Left lobe of liver (tissue), 2 donors: ENCODE measurements at places on chromosomes 1 and 21. TPM values are rescaled to one million over a fixed set of nuclear protein-coding genes. Genes with fewer than 3 reads are reported as not detected.

DNA sequence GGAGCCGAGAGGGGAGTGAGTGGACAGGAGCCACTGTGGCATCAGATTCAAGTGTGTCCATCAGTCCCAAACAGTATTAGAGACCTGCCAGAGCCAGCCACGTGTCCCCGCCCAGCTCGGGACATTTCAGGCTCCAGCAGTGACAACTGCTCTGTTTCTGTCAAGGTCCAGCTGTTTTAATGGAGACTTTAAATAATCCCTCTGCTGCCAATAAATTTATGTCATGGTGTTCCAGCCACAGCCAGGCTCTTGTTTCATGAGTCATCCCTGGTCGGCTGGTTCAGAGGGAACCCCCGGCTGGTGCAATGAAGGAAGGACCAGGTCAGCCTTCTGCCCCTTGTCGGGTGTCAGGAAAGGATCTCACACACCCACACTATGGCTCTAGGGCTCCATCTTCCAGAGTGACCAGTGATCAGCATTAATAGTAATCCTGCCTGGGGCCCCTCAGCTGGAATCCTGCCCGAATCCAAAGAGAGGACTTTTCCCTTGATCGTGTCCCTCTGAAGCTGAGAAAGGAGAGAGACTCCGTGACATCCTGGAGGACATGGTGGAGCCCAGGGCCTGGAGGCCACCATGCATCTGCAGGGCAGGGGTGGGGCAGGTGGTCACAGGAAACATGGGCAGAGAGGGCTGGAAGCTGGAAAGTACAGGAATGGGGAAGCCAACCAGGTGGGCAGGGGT is 197.3 kb downstream of the MATN1 start:
- DNase-seq = peak; percentile 36

DNA sequence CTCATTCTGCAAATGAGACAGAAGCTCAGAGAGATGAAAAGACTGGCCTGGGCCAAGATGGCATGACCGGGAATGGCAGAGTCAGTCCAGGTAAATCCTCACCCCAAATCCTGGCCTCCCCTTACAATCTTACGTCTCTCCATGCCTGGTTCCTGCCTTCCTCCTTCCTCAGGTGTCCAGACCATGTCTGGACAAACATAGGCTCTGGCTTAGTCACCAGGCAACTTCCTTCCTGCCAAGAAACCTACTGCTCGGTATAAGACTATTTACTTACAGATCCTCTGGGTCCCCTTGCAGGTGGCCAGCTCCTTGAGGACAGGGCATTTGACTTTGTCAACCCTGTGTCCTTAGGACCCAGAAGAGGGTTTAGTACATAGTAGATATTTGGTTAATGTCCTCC is 69.4 kb upstream of the ROR1 start:
- no peak for DNase-seq

The TLR5 gene
- total RNA-seq = 1.1 TPM

GRCh38 chr1:99457381-99458165 is 188.3 kb upstream of the PALMD start:
- DNase-seq = no peak

The GJB5 gene
- not detected for total RNA-seq

- DNase-seq = no peak
These were observed 63.0 kb downstream of the RABGAP1L start for GRCh38 chr1:174222166-174222949.

- no peak for DNase-seq
These were observed 480.4 kb downstream of the PLPP3 start for GRCh38 chr1:56098946-56099345.

- no peak for DNase-seq
These were observed 10.9 kb downstream of the SLC41A1 start for GRCh38 chr1:205802060-205802459.

DNA sequence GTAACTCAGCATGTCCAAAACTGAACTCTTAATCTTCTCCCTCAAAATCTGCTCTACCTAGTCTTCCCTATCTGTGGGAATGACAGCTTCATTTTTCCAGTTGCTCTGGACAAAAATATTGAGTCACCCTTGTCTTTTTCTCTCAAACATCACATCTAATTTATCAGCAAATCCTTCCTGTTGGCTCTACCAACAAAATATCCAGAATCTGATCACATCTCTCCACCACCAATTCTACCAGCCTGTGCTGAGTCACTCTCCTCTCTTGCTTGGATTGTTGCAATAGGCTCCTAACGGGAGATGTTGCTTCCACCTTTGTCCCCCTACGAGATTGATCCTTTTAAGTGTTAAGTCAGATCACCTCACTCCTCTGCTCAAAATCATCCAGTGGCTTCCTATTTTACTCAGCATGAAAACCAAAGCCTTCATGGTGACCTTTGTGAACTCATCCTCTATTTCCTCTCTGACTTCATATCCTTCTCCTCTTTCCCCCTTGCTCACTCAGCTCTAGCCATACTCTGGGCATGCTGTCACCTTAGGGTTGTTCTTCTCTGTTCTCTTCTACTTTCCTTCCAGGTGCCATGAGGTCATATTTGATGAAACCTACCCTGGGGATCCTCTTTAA is 21.5 kb upstream of the SMYD2 start:
- no peak for DNase-seq

- no peak for DNase-seq
These were observed 352.0 kb downstream of the RRAGC start for GRCh38 chr1:38507563-38507962.

DNA sequence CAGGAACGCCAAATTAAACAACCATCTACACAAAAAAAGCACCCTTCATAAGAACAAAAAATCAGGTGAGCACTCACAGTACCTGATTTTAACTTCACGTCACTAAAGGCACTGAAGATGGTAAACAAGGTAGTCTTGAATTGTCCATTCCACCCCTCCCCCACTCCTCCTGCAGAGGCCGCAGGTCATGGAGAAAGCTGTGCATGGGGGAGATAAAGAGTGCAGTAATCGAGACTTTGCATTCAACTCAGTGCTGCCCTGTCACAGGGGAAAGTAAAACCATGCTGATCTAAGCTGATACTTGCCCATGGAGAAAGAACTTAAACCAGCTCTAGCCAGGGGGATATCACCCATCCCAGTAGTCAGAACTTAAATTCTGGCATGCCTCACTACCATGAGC is 61.4 kb upstream of the LRIF1 start:
- DNase-seq = no peak

The RNU1-4 gene
- 1,159 TPM for total RNA-seq

The SPATA46 gene
- not detected for total RNA-seq

The CR1L gene
- total RNA-seq = 0.43 TPM

The RAB42 gene
- 0.75 TPM for total RNA-seq

The FRRS1 gene
- 31.8 TPM for total RNA-seq

The HPCAL4 gene
- total RNA-seq = 0.08 TPM

GRCh38 chr1:210757677-210758076 is 376.3 kb downstream of the KCNH1 start:
- no peak for DNase-seq

GRCh38 chr1:16167331-16168143 is 11.7 kb upstream of the EPHA2 start:
- DNase-seq = no peak

DNA sequence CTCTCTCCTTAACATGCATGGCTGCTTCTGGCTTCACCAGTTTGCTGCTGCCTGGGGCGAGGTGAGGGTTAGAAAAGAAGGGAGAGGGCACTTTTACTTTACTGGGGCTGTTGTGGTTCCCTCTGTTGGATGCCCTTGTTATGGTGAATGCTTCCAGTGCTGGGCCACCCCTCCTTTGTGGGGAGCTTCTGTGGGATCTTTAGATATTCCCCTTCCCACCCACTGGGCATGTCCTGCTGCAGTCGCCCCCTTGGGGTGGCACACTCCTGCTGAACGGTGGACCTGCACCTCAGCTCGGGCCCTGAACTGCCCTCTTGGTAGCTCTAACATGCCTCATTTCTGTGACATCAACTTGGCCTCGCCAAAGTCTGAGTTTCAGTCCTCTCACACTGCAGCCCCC is 6.0 kb downstream of the TNN start:
- no peak for DNase-seq

The RPTN gene
- not detected for total RNA-seq

The ELOVL1 gene
- 21.7 TPM for total RNA-seq

The C8A gene
- total RNA-seq = 302 TPM

GRCh38 chr1:40762144-40762923 is 21.3 kb upstream of the KCNQ4 start:
- no peak for DNase-seq

DNA sequence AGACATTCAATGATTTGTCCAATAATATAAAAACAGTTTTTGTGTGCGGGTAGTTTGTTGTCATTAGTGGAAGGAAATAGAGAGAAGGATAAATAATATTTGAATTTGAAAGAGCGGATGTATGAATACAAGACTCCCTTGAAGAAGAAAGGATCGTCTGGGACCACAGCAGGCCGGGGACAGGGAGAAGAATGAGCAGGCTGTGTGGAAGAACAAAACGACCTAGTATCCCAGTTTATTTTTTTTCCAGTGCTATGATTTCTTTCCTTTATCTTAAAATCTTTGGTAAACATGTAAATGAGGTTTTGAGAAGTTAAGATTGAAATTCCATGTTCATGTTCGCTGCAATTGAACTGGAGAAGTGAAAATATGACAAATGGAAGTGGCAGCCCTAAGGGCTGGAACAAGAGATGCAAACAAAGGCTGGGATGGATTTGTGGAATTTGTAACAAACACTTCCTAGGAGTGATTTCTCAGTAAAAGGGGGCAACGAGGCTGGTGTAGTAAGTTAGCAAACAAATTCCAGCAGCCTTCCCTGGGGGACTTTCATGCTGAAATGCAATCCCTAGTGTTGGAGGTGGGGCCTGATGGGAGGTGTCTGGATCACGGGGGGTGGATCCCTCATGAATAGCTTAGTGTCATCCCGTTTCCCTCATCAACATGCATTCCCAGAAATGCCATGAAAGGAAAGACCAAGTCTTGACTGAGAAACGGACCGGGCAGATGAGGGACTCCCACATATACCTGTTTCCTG is 10.2 kb upstream of the IFI16 start:
- DNase-seq = peak; percentile 56

DNA sequence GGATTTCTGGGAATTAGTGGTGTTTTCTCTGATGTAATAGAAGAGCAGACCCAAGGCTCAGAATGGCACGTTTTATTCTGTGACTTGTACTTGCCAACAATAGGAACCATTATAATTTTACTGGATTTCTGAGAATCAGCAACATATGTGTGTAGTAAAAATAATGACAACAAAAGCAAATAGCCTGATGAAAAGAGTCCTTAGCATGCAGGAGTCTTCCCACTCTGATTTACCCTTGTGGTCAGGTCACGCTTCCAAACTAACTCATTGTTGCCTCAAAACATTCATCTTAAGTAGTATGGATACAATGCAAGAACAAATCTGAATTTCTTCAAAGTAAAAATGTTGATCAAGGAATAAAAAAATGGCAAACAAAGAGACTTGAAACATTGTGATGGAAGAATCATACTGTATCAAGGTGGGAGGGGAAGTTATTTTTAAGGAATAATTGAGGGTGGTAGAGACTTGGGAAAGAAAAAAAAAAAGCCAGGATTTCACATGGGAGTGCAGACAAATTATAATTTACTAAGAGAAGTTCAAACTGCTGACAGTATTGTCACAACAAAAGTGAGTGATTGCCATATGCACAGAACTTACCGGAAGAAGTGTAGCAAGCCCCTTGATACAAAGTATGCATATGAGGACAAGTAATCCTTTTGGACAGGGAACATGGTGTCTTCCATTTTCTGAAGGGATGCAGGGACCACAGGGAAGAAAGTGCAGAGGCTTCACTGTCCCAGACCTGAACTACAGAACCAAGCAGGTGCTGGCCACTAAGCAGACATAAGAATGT is 31.2 kb upstream of the RGL1 start:
- no peak for DNase-seq

The AK5 gene
- total RNA-seq = 0.15 TPM

GRCh38 chr1:21511579-21512522 is 2.6 kb downstream of the ALPL start:
- no peak for DNase-seq

DNA sequence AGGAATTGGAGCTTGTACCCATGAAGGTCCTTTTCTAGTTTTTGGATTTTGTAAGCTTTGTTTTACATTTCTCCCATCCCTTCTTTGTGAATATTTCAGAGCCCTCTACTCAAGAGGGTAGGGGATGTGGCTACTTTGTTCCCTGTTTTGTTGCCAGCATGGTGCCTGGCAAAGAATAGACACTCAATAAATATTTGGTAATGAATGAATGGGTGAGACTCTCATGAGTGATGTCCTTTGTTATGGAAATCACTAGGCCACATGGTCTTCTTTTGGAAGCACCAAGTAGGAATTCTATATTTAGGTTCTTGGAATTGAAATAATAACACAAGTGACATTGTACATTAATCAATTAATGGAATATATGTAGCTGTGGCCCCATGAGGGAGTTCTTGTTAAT is 26.8 kb upstream of the ATP5PO start:
- no peak for DNase-seq

DNA sequence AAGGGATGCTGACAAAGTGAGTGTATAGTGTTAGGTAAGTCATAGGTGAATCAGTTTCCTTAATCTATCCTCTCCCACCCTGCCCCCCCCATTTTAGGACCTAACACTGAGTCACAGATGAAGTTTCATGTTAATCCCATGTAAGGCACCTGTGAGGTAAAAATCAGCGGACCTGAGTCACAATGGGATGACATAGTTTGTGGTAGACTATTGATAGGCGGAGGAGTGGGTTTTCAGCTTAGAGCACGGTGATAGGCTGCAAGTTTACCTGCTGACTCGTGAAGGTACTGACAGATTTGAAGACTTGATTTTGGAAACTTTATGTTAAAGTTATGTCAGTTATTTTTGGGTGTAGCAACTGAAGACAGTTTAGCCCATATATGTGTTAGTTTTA is 1.7 kb downstream of the TOR1AIP1 start:
- no peak for DNase-seq

DNA sequence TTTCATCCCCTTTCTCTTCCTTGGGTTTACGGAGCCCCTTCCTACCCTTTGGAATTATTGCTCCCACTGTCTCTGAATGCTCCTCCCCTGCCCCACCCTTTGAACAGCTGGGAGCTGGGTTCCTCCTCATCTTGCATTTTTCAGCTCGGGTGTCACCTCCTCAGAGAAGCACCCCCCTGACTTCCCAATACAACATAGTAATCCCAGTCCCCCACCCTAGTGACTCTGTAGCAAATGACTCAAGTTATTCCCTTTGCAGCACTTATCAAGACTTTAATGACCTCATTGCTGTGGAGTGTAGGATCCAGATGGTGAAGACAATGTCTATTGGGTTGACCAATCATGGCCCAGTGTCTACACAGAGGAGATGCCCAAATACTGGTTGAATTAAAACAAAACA is 8.9 kb upstream of the VWA5B1 start:
- no peak for DNase-seq

- no peak for DNase-seq
These were observed 111.3 kb downstream of the PLPPR5 start for GRCh38 chr1:98893371-98893770.

The DMBX1 gene
- not detected for total RNA-seq

The CC2D1B gene
- total RNA-seq = 14.5 TPM

GRCh38 chr1:209335178-209335577 is 248.3 kb upstream of the CAMK1G start:
- DNase-seq = no peak
